ENCODE measurements at places on chromosomes 7 and 10. TPM values are rescaled to one million over a fixed set of nuclear protein-coding genes. Genes with fewer than 3 reads are reported as not detected.

DNA sequence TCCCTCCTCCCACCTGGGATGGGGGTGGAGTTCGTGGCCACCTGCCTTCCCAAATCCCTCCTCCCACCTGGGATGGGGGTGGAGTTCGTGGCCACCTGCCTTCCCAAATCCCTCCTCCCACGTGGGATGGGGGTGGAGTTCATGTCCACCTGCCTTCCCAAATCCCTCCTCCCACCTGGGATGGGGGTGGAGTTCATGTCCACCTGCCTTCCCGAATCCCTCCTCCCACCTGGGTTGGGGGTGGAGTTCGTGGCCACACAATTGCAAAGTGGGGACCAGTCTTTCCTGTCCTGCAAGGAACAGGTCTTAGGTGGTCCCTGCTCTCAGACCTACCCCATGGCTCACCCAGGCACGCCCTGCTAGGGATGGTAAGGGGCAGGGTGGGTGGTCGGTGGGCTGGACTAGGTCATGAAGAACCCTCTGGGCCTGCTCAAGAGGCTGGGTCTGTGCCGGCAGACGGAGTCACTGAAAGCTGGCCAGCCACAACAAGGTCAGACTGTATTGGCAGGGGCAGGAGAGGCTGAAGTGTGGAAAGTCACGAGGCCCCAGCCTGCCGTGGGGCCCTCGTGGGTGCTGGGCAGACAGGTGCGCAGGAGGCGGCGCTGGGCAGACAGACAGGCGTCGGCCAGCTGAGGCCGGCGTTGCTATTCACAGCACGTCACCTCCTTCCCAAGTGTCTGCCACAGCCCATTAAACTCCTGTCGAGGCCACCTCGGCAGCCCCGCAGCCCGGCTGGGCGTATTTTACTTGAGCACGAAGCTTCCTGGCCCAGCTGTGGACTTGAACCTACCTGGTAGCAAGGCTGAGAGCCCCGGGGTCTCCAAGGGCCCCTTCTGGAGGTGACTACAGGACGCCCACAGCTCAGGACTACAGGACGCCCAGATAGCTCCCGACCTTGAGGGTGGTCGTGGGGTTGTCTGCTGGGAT lies 4.1 kb downstream of the KNDC1 start:
- no peak overlapping the region for H3K27ac ChIP-seq
- H3K4me1 ChIP-seq = peaks cover 15% of the 10 kb centered on the region
- H3K4me3 ChIP-seq = no peak overlapping the region
- H3K36me3 ChIP-seq = 0 out of 2 replicates have a peak, but pooled peaks cover 2% of the 10 kb centered on the region
- DNase-seq = no peak

GRCh38 chr7:38280707-38281106 lies 7.3 kb upstream of the TARP start:
- H3K36me3 ChIP-seq = no peaks in the 10 kb centered on the region
- no peaks in the 10 kb centered on the region for H3K4me1 ChIP-seq
- no peaks in the 10 kb centered on the region for H3K27me3 ChIP-seq
- DNase-seq = no peak

DNA sequence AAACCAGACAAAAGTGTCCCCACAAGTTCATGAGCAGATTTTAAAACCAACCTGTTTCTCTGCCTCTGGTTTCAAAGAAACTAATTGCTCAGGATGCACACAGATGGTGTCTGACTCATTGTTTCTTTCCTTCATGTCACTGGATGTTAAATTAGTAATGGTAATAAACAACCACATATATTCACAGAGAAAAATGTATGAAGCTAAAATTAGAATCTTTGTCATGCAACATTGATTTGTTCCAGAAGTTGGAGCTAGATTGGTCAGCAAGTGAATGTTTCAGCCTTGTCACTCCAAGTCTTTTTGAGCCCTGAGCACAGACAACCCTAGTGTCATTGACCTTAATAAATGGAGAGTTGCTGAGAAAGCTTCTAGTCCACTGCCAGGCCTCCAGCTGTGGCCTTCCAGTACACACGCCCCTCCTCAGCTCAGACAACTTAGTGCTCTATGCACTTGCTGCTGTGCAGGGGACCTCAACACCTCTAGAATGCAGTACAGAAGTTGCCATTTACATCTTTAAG lies 175.9 kb downstream of the CCDC71L start:
- H3K27ac ChIP-seq = no peak overlapping the region
- no peak overlapping the region for H3K4me3 ChIP-seq

GRCh38 chr10:52566471-52567246 lies 205.9 kb downstream of the MBL2 start:
- no peaks in the 10 kb centered on the region for H3K4me1 ChIP-seq
- H3K4me3 ChIP-seq = no peak overlapping the region
- DNase-seq = no peak
- no peaks in the 10 kb centered on the region for H3K27me3 ChIP-seq
- H3K27ac ChIP-seq = no peak overlapping the region
- no peaks in the 10 kb centered on the region for H3K36me3 ChIP-seq

SLC29A4 gene
- 6.9 TPM for total RNA-seq

DNA sequence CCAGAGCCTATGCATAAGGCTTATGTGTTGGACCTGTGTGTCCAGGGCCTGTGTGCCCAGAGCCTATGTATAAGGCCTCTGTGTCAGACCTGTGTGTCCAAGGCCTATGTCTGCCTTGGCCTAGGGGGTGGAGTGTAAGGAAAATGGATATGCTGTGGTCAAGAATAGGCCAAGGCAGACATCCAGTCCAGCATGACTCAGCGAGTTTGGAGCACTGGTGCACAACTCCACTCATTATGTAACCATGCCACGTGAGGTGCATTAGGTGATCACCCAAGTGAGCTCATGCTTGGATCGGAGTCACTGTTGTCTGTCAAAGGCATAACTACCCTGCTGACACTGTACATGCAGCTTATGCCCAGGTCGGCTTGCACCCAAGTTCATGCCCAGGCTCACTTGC lies 238.9 kb downstream of the CACNA2D1 start:
- H3K4me1 ChIP-seq = no peaks in the 10 kb centered on the region
- H3K27me3 ChIP-seq = no peaks in the 10 kb centered on the region
- no peaks in the 10 kb centered on the region for H3K36me3 ChIP-seq
- no peak for DNase-seq
- H3K4me3 ChIP-seq = no peak overlapping the region

CRPPA gene
- 0.71 TPM for total RNA-seq

- no peaks in the 10 kb centered on the region for H3K36me3 ChIP-seq
- H3K4me1 ChIP-seq = no peaks in the 10 kb centered on the region
Observed at GRCh38 chr7:90298145-90299038, 22.7 kb downstream of the FAM237B start.

FZD1 gene
- 0.91 TPM for total RNA-seq

SSC4D gene
- 11.8 TPM for total RNA-seq

DNA sequence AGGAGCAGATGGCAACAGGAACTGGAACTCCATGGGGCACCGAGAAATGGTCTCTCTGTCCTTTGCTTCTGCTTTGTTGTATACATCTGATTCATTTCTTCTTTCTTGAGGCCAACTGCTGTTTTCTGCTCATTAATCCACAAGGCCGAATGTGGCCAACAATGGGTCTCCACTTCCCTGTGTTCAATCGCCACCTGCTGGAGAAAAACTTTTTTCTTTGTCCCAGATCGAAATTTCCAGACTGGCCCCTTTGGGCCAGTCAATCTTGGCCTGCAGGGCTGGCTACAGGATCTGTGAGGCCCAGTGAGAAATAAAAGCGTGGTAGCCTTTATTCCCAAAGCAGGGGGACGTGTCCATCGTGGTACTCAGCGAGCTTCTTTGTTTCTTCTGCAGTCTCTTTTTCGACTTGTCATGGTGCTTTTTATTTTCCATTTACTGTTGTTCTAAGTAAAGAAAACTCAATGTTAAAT lies 58.8 kb downstream of the PARP12 start:
- H3K27ac ChIP-seq = no peak overlapping the region
- no peaks in the 10 kb centered on the region for H3K4me1 ChIP-seq
- H3K27me3 ChIP-seq = no peaks in the 10 kb centered on the region
- no peak overlapping the region for H3K4me3 ChIP-seq

DNA sequence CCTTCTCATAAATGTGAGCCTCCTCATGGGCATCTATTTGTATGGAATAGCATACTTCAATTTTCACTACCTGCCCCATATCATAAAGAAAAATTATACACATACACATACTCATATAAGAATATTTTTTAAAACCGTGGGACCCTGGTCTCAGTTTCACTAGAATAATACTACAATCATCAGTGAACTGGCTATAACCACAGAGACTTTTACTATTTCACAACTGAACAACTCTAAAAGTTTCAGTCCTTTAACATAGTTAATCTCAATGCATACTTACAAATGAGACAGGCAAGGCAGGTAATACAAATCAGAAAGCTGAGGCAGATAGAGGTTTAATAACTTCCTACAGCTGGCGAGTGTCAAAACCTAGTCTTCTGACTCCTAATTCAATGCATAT lies 83.1 kb downstream of the LRRN3 start:
- no peak for DNase-seq
- no peak overlapping the region for H3K4me3 ChIP-seq
- H3K27ac ChIP-seq = no peak overlapping the region
- H3K27me3 ChIP-seq = no peaks in the 10 kb centered on the region

DNA sequence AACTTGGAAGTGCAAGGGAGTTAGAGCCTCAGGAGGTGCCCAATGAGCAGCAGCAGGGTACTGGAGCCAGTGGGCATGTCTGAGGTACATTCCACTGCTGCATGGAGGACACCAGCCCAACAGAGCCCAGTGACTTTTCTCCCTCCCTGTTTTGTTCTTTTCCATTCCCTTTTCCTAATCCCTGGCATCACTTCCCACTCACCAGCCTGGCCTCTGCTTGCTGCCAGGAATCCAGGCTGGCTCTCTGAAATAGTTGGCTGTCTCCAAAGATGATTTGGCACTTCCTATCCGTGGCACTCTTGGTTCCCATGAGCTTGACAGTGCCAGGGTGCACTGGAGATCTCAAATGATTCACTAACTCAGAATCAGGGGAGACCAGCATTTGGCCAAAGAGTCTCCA lies 97.7 kb upstream of the ZPBP start:
- H3K36me3 ChIP-seq = no peaks in the 10 kb centered on the region
- no peak overlapping the region for H3K27ac ChIP-seq
- no peak for DNase-seq
- no peaks in the 10 kb centered on the region for H3K27me3 ChIP-seq

MAGI2 gene
- 27.3 TPM for total RNA-seq

GRCh38 chr7:38299275-38299931 lies 26.0 kb upstream of the TARP start:
- no peak for DNase-seq
- no peaks in the 10 kb centered on the region for H3K36me3 ChIP-seq
- no peaks in the 10 kb centered on the region for H3K4me1 ChIP-seq
- no peaks in the 10 kb centered on the region for H3K27me3 ChIP-seq
- H3K4me3 ChIP-seq = no peak overlapping the region
- H3K27ac ChIP-seq = no peak overlapping the region

- no peak overlapping the region for H3K4me3 ChIP-seq
- no peaks in the 10 kb centered on the region for H3K4me1 ChIP-seq
- no peak overlapping the region for H3K27ac ChIP-seq
- no peak for DNase-seq
- no peaks in the 10 kb centered on the region for H3K27me3 ChIP-seq
Observed at GRCh38 chr7:18053177-18053928, 25.7 kb upstream of the PRPS1L1 start.

DNA sequence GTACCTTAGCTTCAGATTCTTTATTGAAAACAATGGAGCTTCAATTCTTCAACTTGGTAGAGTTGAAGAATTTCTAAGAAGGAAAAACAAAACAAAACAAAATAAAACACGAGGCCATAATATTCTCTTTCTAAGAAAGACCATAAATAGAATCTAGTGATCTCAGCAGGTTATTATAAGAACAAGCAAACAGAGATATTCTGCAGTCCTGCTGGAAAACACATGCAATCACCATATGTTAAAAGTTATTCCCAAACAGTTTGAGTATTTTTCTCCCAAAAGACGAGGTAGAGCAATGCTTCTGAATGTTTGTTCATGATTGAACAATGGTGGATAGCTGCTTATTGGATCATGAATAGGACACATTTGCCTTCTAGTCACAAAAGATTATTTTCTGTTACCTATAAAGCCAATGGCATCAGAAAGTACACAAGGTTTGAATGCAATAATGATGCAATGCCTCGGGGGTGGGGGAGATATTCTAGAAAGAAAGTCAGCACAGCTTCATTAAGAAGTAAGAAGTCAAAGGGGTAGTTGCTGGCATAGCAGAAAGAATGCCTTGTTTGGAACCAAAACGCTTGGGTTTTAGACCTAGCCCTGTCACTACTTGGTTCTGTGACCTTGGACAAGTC lies 59.3 kb downstream of the CREB3L2 start:
- no peaks in the 10 kb centered on the region for H3K27me3 ChIP-seq
- H3K36me3 ChIP-seq = no peaks in the 10 kb centered on the region
- no peaks in the 10 kb centered on the region for H3K4me1 ChIP-seq

- no peaks in the 10 kb centered on the region for H3K36me3 ChIP-seq
- DNase-seq = no peak
- peak overlapping the region; percentile 81 for H3K27ac ChIP-seq
Observed at GRCh38 chr7:13991791-13992595, 2.5 kb upstream of the ETV1 start.

GRCh38 chr7:30034501-30034900 lies 6.3 kb downstream of the PLEKHA8 start:
- no peaks in the 10 kb centered on the region for H3K27me3 ChIP-seq
- H3K36me3 ChIP-seq = no peaks in the 10 kb centered on the region
- H3K4me3 ChIP-seq = no peak overlapping the region
- H3K4me1 ChIP-seq = no peaks in the 10 kb centered on the region

DNA sequence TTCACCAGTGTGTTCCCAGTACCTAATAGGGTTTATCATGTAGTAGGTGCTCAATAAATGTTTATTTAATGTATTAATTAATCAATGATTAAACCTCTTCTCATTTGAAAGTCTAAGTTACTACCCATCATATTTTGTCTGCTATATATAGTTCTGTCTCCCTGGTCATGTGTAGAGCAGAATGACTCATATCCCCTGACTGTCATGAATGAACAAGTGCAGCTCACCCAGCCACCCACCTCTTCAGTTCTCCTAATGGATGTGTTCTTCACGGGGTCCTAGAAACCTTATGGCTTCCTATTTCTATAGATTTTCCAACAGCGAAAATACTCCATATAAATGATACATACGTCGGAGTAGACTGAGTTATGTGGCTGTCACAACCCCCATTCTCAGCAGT lies 64.5 kb downstream of the HIF1AN start:
- no peaks in the 10 kb centered on the region for H3K4me1 ChIP-seq
- H3K4me3 ChIP-seq = no peak overlapping the region
- no peak overlapping the region for H3K27ac ChIP-seq
- no peak for DNase-seq
- no peaks in the 10 kb centered on the region for H3K27me3 ChIP-seq

DNA sequence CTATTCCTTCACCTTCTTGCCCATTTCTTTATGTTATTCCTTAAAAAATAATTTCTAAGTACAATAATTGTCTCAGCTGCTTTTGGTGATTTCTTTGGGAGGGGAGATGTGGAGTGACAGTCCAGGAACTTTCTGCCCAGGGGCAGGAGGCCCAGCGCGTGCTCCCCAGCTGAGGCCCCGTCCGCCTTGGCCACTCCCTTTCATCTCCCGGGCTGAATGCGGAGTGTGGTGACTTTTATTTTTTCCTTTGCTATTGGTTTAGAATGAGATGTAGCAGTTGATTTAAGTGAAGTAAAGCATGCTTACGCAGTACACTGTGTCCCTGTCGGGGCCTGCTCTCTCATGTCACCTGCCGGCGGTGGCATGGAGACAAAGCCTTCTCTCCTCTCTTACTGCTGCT lies 141.6 kb downstream of the MGMT start:
- H3K4me1 ChIP-seq = no peaks in the 10 kb centered on the region
- H3K36me3 ChIP-seq = no peaks in the 10 kb centered on the region
- no peak overlapping the region for H3K27ac ChIP-seq
- H3K27me3 ChIP-seq = no peaks in the 10 kb centered on the region

CALHM3 gene
- total RNA-seq = 0.17 TPM

Data from H1 (cell line).